Stimulated activated CD4-positive, alpha-beta T cell treated with anti-CD3 and anti-CD28 coated beads, Interleukin-1b, Interleukin-23, amount 100 ng/mL, for 24 hours (primary cell): ENCODE measurements at places on chromosomes 12 and 14.

GRCh38 chr12:57630891-57631433 is 2.0 kb downstream of the B4GALNT1 start:
- DNase-seq = no peak

- DNase-seq = no peak
These were observed 9.0 kb upstream of the BDKRB1 start for GRCh38 chr14:96247031-96247430.

- no peak for DNase-seq
These were observed 61.3 kb downstream of the CACNA1C start for GRCh38 chr12:2114071-2114470.

DNA sequence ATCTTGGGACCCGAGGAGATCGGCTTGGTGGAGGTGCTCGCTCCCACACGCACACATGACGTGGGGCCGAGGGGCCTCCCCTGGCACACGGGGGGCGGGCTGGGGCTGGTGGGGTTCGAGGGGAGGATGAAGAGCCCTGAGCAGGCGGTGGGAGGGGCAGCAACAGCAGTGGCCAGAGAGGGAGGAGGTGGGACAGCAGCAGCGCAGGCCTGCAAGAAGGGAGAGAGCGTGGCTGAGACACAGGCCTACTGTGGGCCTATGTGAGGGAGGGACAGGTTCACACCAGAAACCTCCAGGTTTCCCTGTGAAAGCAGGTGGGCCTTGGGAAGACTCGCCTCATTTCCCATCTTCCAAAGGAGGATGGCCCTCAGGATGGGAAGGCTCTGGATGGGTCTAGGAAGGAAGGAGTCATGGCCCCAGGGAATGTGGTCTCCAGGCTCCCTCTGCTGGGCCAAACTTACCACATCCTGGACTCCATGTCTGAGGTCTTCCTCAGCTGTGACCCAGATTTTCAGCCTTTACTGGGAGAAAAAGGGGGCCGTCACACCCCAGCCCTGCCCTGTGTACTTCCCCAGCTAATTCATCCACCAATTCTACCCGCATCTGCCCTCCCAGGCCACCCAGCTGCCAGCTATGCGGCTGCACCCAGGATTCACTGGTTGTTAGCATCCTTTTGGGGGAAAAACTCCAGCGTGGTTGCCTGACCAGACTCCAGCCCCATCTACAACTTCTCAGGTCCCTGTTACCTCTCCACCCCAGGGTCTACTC is 2.8 kb downstream of the PIANP start:
- no peak for DNase-seq

DNA sequence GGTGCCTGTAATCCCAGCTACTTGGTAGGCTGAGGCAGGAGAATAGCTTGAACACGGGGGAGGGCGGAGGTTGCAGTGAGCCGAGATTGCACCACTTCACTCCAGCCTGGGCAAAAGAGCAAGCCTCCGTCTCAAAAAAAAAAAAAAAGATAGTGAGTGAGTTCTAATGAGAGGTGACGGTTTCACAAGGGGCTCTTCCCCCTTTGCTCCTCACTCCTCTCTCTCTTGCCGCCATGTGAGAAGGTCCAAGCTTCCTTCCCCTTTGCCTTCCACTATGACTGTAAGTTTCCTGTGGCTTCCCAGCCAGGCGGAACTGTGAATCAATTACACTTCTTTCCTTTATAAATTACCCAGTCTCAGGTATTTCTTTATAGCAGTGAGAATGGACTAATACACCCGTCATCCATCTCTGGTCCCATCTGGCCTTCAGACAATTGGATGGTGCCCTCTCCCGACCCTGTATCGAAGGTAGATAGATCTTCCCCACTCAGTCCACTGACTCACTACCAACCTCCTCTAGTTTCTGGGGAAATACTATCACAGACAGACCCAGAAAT is 27.0 kb upstream of the RCOR1 start:
- no peak for DNase-seq

- DNase-seq = no peak
These were observed 20.7 kb upstream of the NEK9 start for GRCh38 chr14:75147423-75148071.
